Lung microvascular endothelial cell (primary cell): ENCODE measurements at places on chromosomes 3 and 15.

- DNase-seq = peak; percentile 49
Measured at GRCh38 chr15:83602021-83602420, 51.9 kb upstream of the ADAMTSL3 start.

GRCh38 chr3:156461889-156462288 lies 93.0 kb downstream of the SSR3 start:
- DNase-seq = no peak

- DNase-seq = no peak
Measured at GRCh38 chr3:97662762-97663161, 101.8 kb upstream of the ARL6 start.

GRCh38 chr3:156455839-156456238 lies 99.1 kb downstream of the SSR3 start:
- no peak for DNase-seq

DNA sequence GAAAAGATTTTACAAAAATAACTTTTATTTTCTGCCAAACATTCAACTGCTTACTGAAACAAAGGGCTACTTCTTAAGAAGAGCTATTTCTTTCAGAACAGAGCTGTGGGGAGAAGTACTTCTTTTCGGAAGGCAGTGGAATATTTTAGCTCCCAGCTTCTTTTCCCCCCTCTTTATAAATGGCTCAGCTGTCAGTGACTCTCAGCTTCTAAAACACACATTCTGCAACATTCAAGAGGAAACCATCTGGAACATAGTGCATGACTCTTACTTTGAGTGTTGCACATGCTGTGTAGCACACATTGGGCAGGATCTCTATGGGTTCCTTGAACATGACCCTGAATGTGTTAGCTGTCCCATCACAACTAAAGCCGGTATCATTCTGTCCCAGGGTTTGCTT lies 7.0 kb upstream of the C15orf40 start:
- no peak for DNase-seq

GRCh38 chr15:63946524-63947065 lies 99.7 kb downstream of the DAPK2 start:
- DNase-seq = no peak

DNA sequence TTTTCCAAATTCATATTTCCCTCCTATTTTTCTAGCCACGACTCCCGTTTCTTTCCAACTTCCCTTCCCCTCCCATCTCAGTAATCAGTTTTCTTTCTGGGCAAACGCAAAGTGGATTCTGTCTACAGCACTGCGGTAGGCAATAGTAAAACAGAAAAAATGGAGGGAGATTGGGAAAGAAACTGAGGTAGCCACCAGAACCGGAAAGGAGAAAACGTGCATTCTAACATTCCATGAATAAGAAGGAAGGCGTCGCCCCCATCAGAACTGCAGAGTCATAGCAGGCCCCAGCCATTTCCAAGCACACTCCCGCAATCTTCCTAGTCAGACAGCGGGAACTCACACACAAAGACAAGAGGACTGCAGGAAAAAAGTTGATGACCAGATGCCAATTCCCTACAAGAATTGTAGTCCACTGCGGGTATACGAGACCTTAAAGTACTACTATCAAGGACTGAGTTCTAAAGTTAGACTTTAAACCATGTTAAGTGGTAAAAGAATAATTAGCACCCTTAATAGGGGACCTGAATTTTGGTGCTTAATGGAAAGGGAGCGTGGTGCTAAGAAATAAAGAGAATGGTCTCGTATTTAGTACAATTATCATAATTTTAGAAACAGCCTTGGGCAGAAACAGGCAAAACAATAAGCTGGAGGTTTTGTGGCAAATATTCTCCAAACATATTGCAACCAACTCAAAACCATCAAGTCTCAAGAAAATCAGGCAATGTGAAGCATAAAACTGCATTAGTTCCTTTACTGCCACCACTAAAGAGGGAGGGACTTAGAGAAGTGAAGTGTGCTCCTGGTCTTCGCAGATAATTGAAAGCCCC lies 1.4 kb downstream of the PFN2 start:
- peak; percentile 12 for DNase-seq

GRCh38 chr15:29107971-29108645 lies 161.5 kb downstream of the NSMCE3 start:
- DNase-seq = no peak
